ENCODE measurements at places on chromosomes 7 and 10. TPM values are rescaled to one million over a fixed set of nuclear protein-coding genes. Genes with fewer than 3 reads are reported as not detected.
A peak's percentile ranks its signal among the peaks of the same experiment; 100 is the strongest.

DNA sequence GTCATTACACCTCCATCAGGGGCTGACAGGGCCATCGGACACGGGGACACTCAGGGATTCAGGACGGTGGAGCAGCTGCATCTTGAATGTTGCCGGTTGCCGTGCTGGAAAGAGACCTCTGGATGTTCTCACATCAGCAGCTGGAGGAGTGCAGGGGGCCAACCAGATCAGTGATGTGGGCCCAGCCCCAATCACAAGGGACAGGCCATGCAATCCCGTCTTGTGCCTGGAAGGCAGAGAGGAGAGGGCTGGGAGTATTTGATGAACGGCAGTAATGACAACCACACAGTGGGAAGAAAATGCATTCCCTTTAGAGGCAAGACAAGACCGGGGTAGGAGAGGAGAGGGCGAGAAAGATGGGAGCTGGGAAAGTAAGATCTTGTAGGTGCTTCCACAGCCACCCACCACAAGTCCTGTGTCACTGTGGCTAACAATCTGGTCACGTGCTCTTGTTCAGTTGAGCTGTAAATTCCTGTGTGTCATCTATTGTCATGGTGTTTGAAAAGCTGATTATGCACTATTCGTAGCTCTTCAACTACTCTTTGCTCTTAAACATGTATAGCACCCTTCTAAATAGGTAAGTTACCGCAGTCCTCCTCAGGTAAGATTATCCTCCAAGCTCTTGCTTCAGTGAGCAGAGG lies 85.9 kb upstream of the LEP start:
- H3K36me3 ChIP-seq = no peaks in the 10 kb centered on the region
- H3K27me3 ChIP-seq = peaks cover 22% of the 10 kb centered on the region
- H3K27ac ChIP-seq = no peak overlapping the region
- H3K4me3 ChIP-seq = no peak overlapping the region
- no peak for DNase-seq
- no peaks in the 10 kb centered on the region for H3K4me1 ChIP-seq

DNA sequence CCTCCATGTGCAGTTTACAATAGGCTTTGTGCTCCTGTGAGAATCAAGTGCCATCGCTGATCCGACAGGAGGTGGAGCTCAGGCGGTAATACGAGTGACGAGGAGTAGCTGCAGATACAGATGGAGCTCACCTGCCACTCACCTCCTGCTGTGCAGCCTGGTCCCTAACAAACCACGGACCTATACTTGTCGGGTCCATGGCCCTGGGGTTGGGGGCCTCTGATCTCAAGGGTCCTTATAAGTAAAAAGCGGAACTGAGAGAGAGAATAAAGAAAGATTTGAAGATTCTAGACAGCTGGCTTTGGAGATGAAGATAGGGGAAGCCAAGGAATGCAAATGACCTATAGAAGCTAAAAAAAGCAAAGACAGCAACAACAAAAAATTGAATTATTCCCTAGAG lies 130.6 kb downstream of the PLXDC2 start:
- no peak for DNase-seq
- H3K27ac ChIP-seq = no peak overlapping the region
- no peak overlapping the region for H3K4me3 ChIP-seq
- H3K36me3 ChIP-seq = no peaks in the 10 kb centered on the region
- no peaks in the 10 kb centered on the region for H3K27me3 ChIP-seq

GRCh38 chr7:128939861-128940410 lies 2.2 kb downstream of the IRF5 start:
- peak overlapping the region; percentile 55 for H3K4me3 ChIP-seq
- peaks cover 2% of the 10 kb centered on the region for H3K36me3 ChIP-seq

DNA sequence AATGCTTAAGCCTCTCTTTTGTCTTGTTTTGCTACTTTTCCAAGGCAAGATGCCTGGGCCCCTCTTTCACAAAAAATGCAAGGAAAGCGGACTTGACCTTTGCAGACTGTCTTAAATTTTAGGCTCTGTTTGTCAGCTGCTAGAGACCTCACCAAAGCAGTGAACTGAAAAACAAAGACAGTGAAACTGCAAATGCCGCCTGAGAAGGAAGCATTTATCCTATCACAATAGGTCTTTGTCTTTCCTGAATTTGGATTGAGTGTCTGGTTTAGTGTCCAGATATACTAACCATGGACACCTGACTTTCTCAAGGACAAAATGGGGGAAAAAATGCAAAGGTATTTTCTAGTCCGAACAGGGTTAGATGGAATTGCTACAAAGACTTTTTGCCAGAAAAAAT lies 256.9 kb downstream of the INHBA start:
- no peaks in the 10 kb centered on the region for H3K4me1 ChIP-seq
- H3K27ac ChIP-seq = no peak overlapping the region
- H3K27me3 ChIP-seq = no peaks in the 10 kb centered on the region
- DNase-seq = no peak
- H3K4me3 ChIP-seq = no peak overlapping the region

GRCh38 chr7:116626886-116627285 lies 45.1 kb upstream of the MET start:
- peaks cover 21% of the 10 kb centered on the region for H3K27me3 ChIP-seq
- no peaks in the 10 kb centered on the region for H3K4me1 ChIP-seq

GRCh38 chr7:124426621-124427020 lies 339.0 kb downstream of the GPR37 start:
- no peak for DNase-seq
- H3K27me3 ChIP-seq = no peaks in the 10 kb centered on the region
- no peak overlapping the region for H3K27ac ChIP-seq
- no peaks in the 10 kb centered on the region for H3K36me3 ChIP-seq
- no peak overlapping the region for H3K4me3 ChIP-seq
- H3K4me1 ChIP-seq = no peaks in the 10 kb centered on the region

GRCh38 chr10:4655406-4655805 lies 170.6 kb upstream of the AKR1E2 start:
- no peak overlapping the region for H3K4me3 ChIP-seq
- no peak overlapping the region for H3K27ac ChIP-seq
- no peaks in the 10 kb centered on the region for H3K36me3 ChIP-seq
- H3K27me3 ChIP-seq = peaks cover 13% of the 10 kb centered on the region
- no peak for DNase-seq
- H3K4me1 ChIP-seq = peaks cover 19% of the 10 kb centered on the region

DNA sequence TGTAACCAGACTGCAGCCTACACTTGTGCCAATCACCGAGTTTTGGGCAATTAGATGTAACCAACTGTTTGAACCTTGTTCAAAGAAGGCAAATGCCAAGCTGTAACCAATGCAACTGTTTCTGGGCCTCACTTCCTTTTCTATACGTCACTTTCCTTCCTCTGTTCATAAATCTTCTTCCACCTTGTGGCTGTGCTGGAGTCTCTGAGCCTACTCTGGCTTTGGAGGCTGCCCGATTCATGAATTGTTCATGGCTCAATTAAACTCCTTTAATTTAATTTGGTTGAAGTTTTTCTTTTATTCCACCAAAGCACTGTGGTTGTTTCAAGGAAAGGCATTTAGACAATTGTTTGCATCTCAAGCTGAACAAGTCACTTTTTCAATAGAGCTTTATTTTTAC lies 43.5 kb upstream of the UCN3 start:
- peaks cover 6% of the 10 kb centered on the region for H3K36me3 ChIP-seq
- H3K27ac ChIP-seq = no peak overlapping the region
- peaks cover 28% of the 10 kb centered on the region for H3K4me1 ChIP-seq
- DNase-seq = no peak
- no peak overlapping the region for H3K4me3 ChIP-seq

- peaks cover 56% of the 10 kb centered on the region for H3K27me3 ChIP-seq
- DNase-seq = no peak
- H3K36me3 ChIP-seq = no peaks in the 10 kb centered on the region
- no peak overlapping the region for H3K27ac ChIP-seq
- peaks cover under 1% of the 10 kb centered on the region for H3K4me1 ChIP-seq
- no peak overlapping the region for H3K4me3 ChIP-seq
Observed at GRCh38 chr10:79898597-79899325, 50.1 kb downstream of the SFTPD start.

DNA sequence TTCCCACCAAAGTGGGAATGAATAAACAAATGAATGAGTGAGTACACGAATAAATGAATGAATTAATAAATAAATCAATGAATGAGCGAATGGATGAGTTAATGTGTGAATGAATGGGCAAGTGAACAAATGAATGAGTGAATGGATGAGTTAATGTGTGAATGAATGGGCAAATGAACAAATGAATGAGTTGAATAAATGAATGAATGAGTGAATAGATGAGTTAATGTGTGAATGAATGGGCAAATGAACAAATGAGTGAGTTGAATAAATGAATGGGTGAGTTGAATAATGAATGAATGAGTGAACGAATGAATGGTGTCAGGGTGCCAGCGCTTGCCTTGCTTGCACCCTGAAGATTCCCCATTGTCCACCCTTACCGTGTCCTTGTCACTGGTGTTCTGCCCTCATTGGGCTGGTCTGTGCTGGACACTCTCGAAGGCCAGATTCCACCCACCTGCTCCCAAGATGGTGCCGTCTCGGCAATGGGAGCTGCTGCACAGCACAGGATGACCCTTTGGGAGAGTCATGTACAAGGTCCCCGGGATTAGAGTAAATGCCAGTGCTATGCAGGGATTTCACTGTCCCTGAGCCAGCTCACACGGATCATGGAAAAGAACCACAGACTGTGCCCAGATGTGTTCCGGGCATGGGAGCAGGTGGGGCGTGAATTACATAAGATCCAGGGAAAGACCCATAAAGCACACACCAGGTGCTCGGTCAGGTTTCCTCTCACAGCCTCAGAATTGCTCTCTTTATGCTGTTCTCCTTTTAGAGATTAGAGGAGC lies 83.2 kb downstream of the CAMK1D start:
- no peaks in the 10 kb centered on the region for H3K36me3 ChIP-seq
- no peak for DNase-seq
- H3K4me1 ChIP-seq = no peaks in the 10 kb centered on the region
- H3K4me3 ChIP-seq = no peak overlapping the region
- H3K27me3 ChIP-seq = no peaks in the 10 kb centered on the region

GRCh38 chr10:126972635-126973414 lies 67.6 kb downstream of the DOCK1 start:
- H3K27ac ChIP-seq = no peak overlapping the region
- no peaks in the 10 kb centered on the region for H3K4me1 ChIP-seq
- DNase-seq = no peak
- H3K36me3 ChIP-seq = no peaks in the 10 kb centered on the region

DNA sequence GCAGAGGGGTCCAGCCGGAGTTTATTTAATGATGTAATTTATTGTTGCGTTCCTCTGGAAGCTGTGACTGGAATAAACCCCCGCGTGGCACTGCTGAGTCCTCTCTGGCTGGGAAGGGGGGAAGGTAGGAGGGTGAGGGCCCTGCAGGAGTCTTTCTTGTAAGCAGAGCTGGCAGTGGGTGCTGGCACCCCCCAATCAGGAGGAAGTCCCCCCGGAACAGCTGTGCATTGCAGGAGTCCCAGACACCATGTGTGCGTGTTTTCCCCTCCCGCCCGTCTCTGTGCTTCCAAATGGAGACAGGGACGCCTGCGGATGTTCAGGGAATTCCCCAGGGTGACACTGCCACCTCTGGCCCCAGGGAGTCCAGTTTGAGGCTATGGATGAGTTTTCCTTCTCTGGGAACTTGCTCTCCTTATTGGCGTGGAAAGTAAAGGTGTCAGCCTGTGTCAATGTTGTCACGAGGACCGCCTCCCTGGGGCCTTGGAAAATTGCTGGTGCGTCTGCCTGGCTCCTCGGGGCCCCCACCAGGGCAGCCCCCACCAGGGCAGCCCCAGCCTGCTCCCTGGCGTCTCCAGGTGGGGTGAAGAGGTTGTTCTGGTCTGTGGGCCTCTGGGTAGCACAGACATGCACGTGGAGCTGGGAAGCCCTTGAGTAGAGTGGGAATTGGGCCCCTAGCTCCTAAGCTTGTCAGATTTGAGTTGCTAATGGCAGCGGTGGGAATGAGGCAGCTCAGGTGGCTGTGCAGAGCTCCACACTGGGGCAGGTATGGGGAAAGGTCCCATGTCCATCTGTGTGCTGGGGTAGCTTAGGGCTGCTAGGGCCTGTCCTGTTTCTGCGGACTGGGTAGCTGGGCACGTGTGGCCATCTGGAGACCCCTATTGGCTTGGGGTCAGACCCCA lies 2.7 kb downstream of the FZD9 start:
- peaks cover 4% of the 10 kb centered on the region for H3K4me1 ChIP-seq
- H3K27me3 ChIP-seq = peaks cover 5% of the 10 kb centered on the region
- H3K36me3 ChIP-seq = peaks cover 5% of the 10 kb centered on the region
- H3K27ac ChIP-seq = no peak overlapping the region
- H3K4me3 ChIP-seq = no peak overlapping the region
- no peak for DNase-seq

DNA sequence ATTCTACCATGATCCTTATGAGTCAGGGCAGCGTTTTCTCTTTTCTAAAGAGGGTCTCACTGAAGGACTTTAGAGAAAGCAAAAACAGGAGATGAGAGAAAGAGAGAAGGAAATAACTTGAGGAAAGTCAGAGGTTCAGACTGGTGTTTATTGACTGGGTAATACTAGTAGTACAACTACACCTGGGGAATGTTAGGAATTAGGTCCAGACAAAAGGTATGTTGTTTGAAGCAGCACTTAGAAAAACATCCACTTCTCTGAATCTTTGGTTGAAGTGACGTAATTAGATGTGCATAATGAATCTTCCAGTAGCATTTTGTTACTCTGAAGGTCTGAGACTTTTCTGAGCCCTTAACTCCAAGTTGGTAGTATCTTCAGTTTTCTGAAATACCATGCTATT lies 380.3 kb upstream of the LRGUK start:
- no peak overlapping the region for H3K27ac ChIP-seq
- H3K4me1 ChIP-seq = no peaks in the 10 kb centered on the region
- H3K4me3 ChIP-seq = no peak overlapping the region
- H3K36me3 ChIP-seq = no peaks in the 10 kb centered on the region

DNA sequence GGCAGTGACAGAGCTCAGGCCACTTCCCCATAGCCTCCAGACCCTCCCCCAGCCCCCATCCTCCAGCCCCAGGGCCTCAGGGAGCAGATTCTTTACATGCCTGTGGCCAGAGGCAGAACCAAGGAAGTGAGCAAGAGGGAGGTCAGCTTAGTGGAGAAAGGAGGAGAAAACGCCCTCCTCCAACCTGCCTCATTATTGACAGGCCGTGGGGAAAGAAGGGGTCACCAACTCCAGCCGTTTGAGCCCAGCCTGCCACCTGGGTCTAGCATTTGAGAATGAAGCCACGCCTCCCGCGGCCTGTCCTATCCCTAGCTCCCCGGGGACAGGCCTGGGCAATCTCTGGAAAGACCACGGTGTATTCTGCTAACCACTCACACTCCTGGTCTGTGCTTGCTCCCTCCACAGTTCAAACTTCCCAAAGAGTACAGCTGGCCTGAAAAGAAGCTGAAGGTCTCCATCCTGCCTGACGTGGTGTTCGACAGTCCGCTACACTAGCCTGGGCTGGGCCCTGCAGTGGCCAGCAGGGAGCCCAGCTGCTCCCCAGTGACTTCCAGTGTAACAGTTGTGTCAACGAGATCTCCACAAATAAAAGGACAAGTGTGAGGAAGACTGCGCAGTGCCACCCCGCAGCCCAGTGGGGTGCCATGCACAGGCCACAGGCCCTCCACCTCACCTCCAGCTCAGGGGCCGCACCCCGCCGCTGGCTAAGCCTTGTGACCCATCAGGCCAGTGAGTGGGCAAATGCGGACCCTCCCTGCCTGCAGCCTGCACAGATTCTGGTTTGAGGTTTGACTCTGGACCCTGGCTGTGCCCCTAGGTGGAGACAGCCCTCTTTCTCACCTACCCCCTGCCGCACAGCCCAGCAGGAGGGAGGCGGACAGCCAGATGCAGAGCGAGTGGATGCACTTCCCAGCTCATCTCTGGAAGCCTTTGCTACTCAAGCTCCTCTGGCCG lies 14.3 kb upstream of the TRIM8 start:
- no peak overlapping the region for H3K4me3 ChIP-seq
- no peaks in the 10 kb centered on the region for H3K27me3 ChIP-seq
- peaks cover 2% of the 10 kb centered on the region for H3K36me3 ChIP-seq
- no peak overlapping the region for H3K27ac ChIP-seq
- peaks cover 40% of the 10 kb centered on the region for H3K4me1 ChIP-seq
- no peak for DNase-seq

Gene UCN3
- total RNA-seq = not detected

Gene VPS50
- total RNA-seq = 23.5 TPM

Gene CDHR1
- not detected for total RNA-seq

Gene PNLIPRP1
- not detected for total RNA-seq

Gene PDE6C
- total RNA-seq = not detected

Gene HMX2
- not detected for total RNA-seq

Gene LRRN3
- 262 TPM for total RNA-seq

Gene SERPINE1
- 0.05 TPM for total RNA-seq

All from activated CD4-positive, alpha-beta T cell treated with anti-CD3 and anti-CD28 coated beads, Interleukin-2, amount 10 ng/mL, durations not matched to agents 7 days and 5 days (primary cell).